Left kidney (tissue), 8 donors: ENCODE measurements at places on chromosomes 12 and 14.
A peak's percentile ranks its signal among the peaks of the same experiment; 100 is the strongest.

DNA sequence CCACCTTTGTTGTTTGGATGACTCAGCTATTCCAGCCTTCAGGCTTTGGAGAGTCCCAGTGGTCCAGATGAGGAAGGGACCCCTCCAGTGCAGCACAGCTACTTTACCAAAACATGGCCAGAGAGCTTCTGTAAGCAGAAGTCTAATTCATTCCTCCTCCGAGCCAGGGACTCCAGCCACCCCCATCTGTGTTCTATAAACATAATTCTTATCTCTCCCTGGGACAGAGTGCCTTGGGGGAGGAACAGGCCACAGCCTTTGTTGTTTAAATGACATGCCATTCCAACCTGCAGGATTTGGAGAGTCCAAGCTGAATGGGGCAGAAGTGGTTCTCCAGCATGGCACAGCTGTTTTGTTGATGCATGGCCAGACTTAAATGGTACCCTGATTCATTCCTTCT is 994.0 kb downstream of the TRHDE start:
- no peak for DNase-seq

DNA sequence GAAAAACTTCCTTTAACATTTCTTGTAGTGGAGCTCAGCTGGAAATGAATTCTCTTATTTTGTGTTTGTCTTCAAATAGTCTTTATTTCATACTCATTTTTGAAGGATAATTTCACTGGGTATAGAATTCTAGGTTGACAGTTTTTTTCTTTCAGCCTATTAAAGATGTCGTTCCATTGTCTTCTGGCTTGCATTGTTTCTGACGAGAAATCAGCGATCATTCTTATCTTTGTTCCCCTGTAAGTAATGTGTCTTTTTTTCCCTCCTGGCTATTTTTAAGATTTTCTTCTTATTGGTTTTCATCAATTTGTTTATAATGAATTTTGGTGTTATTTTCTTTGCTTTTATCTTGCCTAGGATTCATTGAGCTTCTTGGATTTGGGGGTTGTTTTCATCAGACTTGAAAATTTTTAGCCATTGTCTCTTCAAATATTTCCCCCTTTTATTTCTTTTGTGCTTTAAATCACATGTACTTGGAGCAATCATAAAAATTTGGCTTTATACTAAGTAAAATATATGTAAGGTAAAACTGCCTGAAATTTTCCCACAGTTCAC is 89.4 kb downstream of the UNC79 start:
- no peak for DNase-seq

GRCh38 chr14:24080888-24081738 is 9.8 kb downstream of the CPNE6 start:
- no peak for DNase-seq

- DNase-seq, result no peak
Observed at GRCh38 chr14:81694419-81694818, 160.8 kb upstream of the SEL1L start.

DNA sequence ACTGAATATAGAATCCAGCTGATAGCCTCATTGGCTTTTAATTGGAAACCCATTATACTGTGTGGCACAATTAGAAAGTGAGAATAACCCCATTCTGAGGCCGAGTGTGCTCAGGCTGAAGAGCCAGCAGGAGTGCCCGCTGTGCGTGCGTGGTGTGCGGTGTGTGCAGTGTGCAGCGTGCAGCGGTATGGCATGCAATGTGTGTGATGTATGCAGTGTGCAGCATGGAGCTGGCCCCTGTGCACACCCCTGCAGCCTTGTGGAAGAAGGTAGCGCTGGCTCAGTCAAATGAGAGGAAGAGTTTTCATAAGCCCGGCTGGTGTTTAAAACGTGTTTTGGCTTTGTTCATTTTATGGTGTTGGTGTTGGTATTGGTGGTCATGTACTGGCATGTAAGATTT is 22.9 kb downstream of the CKB start:
- no peak for DNase-seq

- no peak for DNase-seq
Observed at GRCh38 chr14:78196323-78196722, 26.1 kb downstream of the NRXN3 start.

DNA sequence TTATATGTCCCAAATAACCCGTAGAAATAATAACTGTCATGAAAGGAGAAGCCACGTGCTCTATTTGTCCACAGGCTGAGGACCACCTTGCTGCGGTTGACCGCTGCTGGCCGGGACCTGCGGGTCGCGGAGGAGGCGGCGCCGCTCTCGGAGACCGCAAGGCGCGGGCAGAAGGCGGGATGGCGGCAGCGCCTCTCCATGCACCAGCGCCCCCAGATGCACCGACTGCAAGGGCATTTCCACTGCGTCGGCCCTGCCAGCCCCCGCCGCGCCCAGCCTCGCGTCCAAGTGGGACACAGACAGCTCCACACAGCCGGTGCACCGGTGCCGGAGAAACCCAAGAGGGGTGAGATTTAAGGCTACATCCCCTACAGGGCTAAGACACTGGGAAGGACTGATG is 21.0 kb downstream of the RPGRIP1 start:
- no peak for DNase-seq

- DNase-seq, result no peak
Observed at GRCh38 chr14:65658202-65658601, 245.7 kb downstream of the FUT8 start.

DNA sequence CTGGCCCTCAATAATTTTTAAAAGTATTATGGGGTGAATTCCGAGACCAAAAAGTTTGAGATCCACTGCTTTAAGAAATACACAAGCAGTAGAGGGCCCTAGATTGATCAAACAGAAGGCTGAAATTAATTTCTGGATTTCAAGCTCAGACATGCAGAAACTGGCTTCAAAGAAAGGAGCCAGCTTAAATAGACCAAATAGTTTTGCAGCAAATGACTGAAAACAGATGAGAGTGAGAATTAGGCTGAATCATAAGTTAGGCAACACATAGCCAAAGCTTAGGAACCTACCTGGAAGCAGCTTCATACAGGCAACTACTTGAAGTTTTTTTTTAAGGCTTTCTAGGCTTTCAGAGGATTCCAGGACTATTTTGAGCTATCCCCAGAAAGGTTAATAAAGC is 12.4 kb downstream of the ATF7 start:
- DNase-seq, result no peak

DNA sequence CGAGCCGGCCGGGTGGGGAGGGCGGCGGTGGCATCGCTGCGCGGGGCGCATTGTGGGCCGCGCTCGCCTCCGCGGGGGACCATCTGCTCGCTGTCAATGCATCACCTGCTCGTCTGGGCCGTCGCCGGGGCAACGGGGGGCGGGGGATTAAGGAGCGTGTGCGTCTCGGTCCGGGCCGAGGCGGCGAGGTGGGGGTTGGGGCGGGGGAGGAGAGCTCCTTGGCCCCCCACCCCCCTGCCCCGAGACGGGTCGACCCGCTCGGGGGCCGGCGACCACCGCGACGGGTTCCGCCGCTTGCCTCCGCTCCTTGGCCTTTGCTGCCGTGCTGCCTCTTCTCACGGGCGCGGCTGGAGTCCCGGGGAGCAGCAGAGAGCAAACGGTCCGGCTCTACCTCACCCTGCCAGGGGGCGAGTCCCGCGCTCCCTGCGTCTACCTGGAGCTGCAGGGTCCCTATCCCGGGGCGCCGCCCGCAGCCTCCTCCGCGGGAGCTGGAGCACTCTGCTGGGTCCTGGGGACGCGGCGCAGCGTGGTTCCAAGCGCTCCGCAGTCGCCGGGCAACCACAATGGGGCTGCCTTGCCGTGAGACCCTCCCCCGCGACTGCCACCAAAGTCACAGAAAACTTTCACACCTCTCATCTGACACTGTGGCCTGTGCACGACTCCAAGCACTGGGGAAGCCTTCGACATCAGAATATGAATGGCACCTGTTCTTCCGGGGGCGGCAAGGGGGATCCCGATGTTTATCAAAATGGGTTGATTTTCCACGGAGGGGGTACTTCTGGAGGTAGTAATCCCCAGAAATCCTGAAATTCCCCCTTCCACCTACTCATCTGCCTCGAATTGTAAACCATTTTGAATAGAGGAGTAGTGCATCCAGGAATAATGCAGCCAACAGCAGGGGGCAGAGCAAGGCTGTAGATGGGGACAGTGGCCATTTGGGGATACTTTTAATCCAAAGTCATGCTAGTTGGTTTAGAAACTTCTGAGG is at the start of gene C12orf42:
C12orf42 (minus strand) TSS at position 500 of the 988 bp plus-strand sequence. CDS start 17,542 bp downstream, outside the sequence.
- DNase-seq, result peak; percentile 55

DNA sequence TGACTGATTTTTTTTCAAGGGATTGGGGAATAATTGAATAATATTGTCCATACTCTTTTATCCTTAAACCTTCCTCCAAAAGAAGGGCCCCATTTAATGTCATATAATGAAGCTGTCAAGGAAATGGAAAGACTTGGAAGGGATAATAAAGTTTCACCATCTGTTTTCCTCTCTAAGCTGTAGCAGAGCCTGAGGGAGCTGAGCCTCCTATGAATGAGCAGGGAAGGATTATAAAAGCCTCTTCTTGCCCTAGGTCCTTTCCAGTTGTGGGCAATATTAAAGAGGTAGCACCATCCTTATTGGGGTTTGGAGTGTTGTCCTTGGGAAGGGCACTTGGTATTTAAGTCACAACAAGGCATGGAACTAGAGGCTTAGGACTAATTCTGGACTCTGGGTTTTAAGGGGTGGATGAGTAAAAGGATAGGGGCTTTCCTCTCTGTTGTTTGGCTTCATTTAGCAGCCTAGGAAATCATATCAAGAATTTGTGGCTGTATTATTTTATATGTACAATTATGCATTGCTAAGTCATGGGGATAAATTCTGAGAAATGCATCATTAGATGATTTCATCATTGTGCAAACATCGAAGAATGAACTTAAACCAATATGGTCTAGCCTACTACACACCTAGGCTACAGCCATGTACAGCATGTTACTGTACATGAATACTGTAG is 408.5 kb upstream of the DCN start:
- no peak for DNase-seq

DNA sequence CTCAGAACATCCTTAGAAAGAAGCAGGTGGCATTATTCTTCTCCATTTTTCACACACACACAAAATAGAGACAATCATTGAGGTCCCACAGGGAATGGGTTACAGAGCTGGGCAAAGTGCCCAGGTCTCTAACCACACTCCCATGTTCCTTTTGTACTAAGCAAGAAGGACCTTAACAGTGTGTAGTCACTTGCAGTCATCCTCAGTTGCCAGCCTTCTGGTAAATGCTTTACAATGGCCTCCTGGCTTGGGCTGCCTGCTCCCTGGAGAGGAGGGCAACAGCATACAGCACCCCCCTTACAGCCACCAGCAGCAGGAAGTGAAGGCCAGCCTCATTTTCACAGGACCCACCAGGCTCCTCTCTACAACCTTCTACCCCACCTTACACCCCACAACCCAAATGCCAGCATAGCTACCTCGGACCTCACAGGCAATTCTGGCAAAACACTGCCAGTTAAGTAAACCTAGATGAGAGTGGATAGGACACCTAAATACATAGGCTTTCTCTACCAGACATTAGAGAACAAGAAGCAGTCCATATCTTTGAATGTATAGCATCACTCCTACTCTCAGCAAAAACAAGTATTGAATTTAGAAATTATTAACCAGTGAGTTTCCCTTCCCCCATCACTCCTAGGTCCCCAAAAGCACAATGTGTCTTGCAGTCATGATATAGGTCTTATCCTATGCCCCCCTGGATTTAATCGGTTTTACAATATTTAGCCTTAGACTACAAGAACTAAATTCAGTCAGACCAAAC is 88.1 kb downstream of the PPP2R5E start:
- DNase-seq, result no peak

- no peak for DNase-seq
Observed at GRCh38 chr14:51535443-51536044, 116.2 kb upstream of the FRMD6 start.

DNA sequence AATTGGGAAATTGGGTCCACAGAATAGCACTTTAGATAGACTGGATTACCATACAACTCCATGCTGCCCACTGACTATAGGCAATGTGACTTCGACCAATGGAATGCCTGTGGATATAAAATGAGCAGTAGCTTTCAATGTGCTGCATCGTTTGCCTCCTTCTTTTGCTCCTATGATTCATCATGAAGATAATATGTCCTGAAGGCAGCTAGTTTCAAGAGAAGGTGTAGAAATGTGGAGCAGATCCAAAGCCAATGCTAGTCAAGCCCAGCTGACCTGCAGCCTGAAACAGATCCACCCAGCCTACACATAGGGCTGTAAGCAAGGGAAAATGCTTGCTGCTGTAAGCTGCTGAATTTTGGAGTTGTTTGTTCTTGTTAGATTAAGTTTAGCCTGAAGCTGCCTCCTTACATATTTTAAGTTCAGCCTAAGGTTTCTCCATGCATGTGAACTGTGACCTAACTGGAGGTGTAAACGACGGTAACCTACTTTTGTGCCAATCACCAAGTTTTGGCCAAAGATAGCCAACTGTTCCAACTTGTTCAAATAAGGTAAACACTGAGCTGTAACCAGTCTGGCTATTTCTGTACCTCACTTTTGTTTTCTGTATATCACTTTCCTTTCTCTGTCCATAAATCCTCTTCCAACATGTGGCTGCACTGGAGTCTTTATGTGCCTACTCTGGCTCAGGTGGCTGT is 169.1 kb upstream of the AVPR1A start:
- DNase-seq, result no peak
